ENCODE measurements at places on chromosomes 1 and 21.

- DNase-seq, result no peak
These were observed 8.3 kb downstream of the AHCTF1 start for GRCh38 chr1:246923482-246923881.

- DNase-seq, result no peak
These were observed 164.7 kb upstream of the KCNJ15 start for GRCh38 chr21:38092051-38092450.

- no peak for DNase-seq
These were observed 71.9 kb downstream of the ST3GAL3 start for GRCh38 chr1:43779266-43779665.

GRCh38 chr1:43686801-43687200, 20.5 kb upstream of the ST3GAL3 start:
- no peak for DNase-seq

DNA sequence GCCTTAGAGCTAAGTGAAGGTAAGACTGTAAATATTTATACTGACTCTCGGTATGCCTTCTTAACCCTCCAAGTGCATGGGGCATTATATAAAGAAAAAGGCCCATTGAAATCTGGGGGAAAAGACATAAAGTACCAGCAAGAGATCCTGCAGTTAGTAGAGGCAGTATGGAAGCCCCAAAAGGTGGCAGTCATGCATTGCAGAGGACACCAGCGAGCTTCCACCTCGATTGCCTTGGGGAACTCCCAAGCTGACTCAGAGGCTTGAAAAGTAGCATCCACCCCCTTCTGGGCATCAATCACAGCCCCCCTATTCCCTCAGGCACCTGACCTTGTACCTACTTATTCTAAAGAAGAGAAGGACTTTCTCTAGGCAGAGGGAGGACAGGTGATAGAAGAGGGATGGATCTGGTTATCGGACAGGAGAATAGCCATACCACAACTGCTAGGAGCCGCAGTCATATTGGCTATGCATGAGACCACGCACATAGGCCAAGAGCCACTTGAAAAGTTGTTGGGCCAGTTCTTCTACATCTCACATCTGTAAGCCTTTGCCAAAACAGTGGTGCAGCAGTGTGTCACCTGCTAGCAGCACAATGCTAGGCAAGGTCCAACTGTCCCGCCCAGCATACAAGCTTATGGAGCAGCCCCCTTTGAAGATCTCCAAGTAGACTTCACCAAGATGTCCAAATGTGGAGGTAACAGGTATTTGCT, 19.4 kb downstream of the PLA2G2F start:
- no peak for DNase-seq

- no peak for DNase-seq
These were observed 28.7 kb upstream of the ETS2 start for GRCh38 chr21:38777015-38777414.

DNA sequence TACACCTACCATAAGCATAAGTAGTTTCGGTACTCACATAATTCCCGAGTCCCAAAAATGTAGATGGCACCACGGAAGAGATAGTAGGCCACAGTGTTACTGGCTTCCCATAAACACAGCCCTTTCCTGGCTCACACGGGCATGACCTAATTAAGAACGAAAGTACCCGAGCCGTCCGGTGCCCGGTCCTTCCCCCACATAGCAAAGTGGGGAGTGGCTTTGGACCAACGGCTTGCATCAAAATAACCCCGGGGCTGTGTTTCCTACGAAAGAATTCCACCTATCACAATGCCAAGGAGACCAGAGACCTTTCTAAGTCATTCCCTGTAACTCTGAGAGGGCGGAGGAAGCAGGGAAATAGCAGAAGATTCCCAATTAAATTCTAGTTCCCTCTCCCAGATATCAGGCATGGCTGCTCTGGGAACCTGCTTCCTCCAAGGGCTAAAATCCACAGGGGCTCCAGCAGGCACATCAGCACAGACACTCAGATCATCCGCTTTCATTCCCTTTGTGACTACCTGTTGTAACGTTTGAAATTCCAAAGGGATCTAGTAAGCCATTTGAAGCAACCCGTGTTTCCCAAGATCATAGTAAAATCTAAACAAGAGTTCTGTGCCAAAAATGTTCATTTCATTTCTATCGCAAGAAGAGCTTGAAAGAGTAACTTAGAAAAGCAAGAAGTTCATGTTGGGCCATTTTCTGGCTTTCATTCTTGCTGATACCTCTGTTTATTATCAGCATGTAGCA, at the start of gene TMPRSS3:
Gene TMPRSS3 (minus strand): TSS at position 148 of the 747 bp plus-strand sequence. CDS start 635 bp downstream, outside the sequence.
- DNase-seq, result no peak

- no peak for DNase-seq
These were observed 638 bp upstream of the TUFT1 start for GRCh38 chr1:151539321-151540020.

DNA sequence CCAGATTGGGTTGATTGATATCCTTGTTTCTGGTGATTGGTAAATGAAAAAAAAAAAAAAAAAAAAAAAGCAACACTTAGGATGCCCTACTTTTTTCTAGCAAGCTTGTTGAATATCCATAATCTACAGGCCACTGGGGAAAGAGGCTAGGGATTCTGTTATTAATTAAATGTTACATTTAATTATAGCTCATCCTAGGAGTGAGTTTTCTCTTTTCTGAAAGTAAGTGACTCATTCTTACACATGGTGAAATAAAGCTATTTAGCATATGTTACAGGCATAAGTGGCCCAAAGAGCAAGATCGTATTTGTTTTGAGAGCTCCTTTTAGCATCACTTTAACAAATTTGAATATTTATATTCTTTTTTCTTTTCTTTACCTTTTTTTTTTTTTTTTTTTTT, 94.5 kb downstream of the FNBP1L start:
- DNase-seq, result no peak

DNA sequence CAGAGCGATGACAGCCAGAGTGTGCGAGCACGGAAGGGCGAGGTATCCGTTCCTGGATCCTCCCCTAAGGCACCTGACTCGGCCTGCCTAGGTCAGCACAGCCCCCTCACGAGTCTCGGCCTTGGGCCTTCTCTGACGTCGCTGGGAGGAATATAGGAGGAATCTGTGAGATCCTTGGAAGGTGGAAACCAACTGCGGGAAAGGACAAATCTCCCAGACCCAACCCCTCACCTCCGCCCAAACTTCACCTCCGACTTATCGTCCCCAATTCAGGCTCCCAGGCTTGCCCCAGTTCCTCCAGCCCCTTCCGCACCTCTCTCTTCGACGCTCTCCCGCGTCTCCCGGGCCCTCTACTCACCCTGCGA, 494 bp downstream of the APH1A start:
- DNase-seq, result no peak

DNA sequence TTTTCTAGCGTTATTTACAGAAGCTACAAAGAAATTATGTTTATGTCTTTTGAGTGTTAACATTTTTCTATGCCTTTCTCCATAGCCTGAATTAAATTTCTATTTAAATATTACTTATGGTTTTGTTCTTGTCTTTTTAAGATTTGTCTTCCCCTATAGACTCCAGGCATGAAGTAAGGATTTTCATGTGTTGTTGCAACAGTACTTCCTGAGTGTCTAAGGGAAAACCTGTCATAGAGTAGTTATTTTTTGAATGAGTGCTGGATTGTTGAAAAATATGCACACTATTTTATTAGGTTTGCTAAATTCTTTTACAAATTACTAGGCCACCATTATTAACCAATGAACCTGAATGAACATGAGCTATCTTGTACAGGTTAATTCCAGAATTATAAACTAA, 27.1 kb downstream of the SAMSN1 start:
- DNase-seq, result no peak

DNA sequence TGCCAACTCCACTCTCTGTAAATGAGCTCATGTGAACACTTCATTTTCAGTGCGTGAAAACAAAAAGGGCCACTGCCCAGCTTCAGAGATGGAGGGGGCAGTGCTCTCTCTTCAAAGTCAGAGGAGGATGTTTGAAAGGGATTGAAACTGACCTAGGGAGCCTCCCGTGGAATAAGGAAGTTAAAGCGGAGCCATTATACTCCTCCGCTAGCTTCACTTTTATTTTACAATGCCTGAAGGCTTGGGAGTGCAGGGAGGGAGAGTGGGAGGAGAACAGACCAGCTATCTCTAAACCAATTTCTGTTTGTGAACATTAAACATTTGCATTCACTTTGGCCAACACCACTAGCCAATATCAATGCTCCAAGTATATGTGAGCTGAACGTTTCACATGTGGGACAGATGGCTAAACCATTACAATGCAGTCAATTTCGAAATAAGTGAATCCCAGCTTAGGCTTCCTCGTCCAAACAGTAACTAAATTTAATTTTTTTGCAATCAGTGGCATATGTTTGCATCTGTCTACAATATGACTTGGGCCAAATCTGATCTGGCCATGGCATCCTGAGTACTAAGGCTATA, 126.9 kb downstream of the ESRRG start:
- no peak for DNase-seq

DNA sequence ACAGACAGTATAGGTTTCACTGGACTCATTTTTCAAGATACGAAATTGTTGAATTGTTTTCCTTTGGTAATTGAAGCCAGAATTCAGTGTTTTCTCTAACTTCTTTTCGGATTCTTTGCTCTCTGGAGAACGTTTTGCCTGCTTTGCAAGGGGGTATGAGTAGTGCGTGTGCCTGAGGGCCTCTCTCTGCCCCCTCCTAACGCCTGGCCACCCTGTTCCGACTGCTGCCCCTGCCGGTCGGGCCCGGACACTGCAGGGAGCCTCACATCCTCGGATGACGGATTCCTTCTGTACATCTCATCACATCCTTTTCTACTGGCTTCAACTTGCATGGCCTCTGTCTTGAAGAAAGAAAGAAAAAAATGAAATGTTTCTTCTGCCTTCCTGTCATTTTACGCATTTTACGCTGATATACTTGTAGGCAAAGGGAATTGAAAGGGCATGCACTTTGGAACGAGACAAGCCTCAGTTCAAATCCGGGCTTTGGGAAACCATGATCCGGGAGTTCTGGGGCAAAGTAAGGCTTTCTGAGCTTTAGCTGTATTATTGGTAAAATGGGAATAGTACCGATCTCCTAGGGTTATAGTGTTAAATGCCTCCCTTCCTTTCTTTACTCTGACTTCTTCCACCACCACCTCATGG, 65.1 kb downstream of the DISC1 start:
- no peak for DNase-seq

DNA sequence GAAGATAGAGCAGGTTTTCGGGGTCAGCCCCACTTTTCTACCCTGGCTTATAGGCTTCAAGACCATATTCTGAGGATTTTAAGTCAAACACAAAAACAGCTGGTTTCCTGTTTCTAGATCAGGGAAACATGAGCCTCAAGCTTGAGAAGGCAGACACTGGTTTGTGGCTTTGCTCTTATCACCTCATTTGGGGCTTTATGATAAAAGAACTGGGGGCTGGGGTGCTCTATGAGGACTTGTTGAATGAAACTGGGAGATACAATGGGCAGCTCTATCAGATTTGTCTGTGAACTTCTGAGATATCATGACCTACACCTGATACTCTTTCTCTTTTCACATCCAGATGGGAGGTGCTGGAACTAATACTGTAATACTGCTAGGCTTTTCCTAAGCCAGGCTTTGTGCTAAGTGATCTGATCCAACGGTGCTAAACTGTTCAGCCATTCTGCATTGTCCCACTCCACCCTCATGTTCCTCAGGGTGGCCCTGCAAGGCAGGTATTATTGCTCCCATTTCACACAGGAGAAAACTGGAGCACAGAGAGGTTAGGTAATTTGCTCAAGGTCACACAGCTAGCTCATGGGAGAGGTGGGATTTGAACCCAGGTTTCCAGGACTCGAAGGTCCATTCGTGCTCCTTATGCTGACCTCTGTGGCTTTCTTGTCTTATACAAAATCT, 6.6 kb downstream of the AJAP1 start:
- no peak for DNase-seq

DNA sequence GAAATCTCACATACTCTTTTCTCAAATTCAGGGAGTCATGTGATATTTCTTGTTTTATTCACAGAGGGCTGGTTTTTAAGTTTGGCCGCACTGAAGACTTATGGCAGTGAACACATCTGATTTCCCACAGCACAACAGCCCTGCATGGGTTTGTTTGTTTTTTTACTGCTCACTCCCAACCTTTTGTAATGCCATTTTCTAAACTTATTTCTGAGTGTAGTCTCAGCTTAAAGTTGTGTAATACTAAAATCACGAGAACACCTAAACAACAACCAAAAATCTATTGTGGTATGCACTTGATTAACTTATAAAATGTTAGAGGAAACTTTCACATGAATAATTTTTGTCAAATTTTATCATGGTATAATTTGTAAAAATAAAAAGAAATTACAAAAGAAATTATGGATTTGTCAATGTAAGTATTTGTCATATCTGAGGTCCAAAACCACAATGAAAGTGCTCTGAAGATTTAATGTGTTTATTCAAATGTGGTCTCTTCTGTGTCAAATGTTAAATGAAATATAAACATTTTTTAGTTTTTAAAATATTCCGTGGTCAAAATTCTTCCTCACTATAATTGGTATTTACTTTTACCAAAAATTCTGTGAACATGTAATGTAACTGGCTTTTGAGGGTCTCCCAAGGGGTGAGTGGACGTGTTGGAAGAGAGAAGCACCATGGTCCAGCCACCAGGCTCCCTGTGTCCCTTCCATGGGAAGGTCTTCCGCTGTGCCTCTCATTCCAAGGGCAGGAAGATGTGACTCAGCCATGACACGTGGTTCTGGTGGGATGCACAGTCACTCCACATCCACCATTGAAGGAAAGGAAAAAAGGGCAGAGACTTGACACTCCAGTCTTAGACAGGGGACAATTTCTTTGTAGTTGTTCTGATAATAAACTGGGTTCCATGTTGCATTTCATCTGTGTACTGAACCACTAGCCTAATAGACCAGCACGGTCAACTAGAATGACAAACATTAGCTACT, 22.8 kb downstream of the TMEM50A start:
- no peak for DNase-seq

DNA sequence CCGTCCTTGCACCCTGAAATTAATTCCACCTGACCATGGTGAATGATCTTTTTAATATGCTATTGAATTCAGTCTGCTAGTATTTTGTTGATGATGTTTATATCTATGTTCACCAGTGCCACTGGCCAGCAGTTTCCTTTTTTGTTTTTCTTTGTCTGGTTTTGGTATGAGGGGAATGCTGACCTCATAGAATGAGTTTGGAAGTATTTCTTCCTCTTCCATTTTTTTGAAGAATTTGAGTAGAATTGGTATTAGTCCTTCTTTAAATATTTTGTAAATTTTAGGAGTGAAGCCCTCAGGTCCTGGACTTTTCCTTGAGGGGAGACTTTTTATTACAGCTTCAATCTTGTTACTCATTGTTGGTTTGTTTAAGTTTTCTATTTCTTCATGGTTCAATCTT, 231.6 kb downstream of the MRPL39 start:
- DNase-seq, result no peak

GRCh38 chr1:221182791-221183533, 303.7 kb downstream of the HLX start:
- DNase-seq, result no peak

Data from nucleus accumbens (tissue), 56 donors.